ENCODE measurements at places on chromosomes 11 and 22.

GRCh38 chr11:78354408-78355308, 63.0 kb downstream of the GAB2 start:
- DNase-seq = no peak

DNA sequence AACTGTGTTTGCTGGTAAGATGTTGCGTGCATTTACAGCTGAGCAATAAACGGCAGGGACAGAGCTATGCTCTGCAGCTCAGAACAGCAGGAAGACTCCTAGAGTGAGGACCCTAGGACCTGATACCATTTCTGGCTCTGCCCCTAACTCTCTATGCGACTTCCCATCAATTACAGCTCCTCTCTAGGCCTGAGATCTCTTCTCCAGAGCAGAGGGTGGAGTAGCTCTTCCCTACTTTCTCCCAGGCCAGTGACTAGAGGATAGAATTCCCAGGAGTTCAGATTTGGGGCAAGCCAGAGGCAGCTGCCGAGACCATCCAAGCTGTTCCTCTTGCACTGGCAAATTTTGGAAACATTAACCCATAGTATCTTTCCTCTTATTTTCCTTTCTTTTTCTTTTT, 12.8 kb upstream of the SCGB1A1 start:
- DNase-seq = no peak

DNA sequence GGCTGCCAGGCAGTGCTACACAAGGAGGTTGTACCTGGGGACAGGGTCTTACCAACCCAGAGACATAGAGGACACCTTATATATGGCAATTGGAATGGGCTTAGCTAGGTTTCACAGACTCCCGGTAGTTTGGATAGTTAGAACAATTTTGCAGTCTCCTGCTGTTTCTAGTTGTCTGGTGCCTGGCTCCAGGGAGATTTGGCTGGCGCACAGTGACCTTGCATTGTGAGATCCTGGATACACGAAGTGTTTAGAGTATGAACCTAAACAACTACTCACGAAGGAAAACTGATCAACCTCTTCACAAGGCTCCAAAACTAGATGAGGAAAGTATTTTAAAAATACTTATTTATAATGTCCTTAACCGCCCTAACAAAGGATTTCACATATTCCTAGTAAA, 614.7 kb downstream of the FAM181B start:
- DNase-seq = no peak

DNA sequence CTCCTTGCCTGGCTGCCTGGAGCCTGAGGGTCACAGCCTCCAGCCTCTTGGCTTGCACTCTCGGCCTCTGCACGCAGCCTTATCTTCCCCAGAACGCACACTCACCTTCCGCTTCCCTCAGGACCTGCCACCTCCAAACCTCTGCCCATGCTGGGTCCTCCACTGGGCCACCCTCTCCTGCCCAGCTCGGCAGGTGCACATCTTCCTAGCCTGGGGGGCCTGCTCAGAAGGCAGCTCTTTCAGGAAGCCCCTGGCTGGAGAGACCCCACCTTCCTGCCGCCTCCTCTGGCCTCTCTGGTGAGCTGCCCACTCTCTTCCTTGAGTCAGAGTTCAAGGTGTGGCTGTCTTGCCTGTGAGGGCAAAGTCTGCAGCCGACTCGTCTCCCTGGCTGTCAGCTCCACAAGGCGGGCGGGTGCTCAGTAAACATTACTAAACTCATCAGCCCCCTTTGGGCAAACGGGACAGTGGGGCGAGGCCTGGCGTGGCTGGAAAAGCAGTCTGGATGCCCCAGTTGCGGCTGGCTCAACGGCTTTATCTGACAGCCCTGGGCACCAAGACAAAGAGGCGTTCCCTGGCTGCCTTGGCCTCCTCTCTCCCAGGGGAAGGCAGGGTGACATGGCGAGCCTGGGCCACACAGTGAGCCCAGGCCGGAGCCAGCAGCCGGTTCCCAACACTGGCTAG, 1.7 kb upstream of the LINC01488 start:
- no peak for DNase-seq

- no peak for DNase-seq
Measured at GRCh38 chr11:83914995-83915394, 628.8 kb upstream of the CCDC90B start.

DNA sequence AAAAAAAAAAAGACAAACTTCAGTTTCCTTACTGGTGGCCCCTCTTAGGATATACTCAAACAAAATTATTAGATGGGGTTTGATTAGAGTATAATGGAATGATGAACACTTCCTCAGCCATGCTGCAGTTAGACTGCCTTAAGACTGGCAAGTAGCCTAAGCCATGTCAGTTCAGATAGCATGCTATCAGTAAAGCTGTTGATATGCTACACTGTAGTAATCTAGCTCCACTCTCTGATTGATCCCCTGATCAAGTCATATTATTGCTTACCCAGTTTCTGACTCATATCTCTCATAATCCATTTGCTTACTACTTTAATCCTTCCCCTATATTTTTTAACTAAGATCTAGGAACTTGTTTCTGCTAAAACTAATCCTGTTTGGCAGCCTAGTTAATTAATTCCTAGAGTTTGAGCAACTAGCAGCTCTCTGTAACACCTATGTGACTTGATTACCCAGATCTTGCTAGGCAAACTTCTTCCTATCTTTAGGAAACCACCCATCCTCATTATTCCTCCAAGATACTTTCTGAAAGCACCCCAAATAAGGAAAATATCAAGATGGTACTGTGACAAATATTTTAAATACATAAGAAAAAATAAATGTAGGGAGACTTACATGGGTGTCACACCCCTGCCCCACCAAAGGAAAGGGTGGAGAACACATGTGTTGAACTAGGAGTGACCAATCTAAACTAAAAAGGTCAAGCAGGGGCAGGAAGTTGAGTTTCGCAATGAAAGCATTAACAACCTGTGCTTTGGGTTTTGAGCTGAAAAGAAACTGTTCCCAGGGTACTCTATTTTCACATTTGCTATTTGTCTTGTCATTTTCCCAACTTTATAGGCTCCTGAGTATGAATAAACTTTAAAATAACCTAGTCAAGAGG, 43.2 kb downstream of the PIK3C2A start:
- DNase-seq = no peak

GRCh38 chr11:112597286-112597790, 336.7 kb upstream of the PLET1 start:
- DNase-seq = no peak

- no peak for DNase-seq
Measured at GRCh38 chr11:4211991-4212390, 117.4 kb downstream of the RRM1 start.

- DNase-seq = no peak
Measured at GRCh38 chr22:23555118-23555517, 25.0 kb downstream of the IGLL1 start.

DNA sequence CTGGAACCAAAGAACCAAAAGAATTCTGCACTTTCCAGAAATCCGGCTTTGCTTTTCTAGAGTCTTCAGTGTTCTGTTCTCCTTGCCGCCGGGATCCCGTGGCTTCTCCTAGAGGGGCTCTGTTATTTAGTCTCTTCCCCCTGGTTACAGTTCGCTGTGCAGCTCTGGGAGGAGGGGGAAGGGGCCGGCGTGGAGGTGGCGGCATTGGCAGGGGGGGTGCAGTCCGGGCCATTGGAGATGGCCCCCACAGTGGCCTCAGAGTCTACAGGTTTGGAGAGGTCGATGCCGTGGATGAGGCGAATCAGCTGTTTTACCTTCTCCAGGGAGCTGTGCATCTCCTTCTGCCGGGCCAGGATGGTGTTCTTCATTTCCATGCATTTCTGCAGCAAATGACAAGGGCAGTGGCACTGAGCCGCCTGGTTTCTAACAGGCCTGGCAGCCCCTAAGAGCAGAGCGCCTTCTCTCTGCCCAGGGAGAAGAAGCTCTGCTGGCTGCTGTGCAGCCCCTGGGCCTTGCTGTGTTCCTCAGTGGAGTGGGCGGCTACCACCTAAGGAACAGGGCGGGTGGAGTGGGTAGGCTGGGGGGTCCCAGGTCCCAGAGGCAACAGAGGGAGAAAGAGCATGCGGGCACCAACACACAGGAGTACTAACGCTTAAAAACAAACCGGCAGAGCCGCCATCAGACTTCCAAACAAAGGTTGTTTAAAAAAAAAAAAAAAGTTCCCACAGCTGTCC, 11.6 kb downstream of the LARGE2 start:
- no peak for DNase-seq

- no peak for DNase-seq
Measured at GRCh38 chr22:35458547-35459422, 58.8 kb downstream of the MCM5 start.

- no peak for DNase-seq
Measured at GRCh38 chr11:107275632-107276031, 182.0 kb downstream of the CWF19L2 start.

GRCh38 chr11:93917673-93918072, 67.3 kb upstream of the VSTM5 start:
- DNase-seq = no peak

Data from breast epithelium (tissue), 4 donors.